Hematopoietic multipotent progenitor cell treated with erythropoietin and hydrocortisone succinate and interleukin-3 and kit ligand, for 17 days (in vitro differentiated cells): ENCODE measurements at places on chromosomes 1 and 21.
A peak's percentile ranks its signal among the peaks of the same experiment; 100 is the strongest.

DNA sequence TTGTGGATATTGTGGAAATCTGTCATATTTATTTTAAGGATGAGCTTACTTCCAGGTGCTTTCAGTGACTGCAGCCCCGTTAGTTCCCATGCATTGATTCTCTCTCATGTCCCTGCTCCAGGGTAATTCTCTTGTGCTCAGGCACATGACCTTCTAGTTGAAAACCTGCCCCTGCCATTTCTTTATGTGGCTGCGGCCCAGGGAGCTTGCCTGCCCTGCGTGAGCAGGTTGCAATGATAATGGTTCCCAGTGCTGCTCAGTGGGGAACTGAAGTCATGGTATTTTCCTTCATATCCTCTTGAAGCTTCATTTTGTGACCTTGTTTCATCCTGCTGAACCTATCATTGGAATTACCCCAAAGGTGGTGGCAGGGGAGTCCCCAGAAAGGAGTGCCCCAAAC, 229.8 kb downstream of the DISC1 start:
- DNase-seq: no peak

DNA sequence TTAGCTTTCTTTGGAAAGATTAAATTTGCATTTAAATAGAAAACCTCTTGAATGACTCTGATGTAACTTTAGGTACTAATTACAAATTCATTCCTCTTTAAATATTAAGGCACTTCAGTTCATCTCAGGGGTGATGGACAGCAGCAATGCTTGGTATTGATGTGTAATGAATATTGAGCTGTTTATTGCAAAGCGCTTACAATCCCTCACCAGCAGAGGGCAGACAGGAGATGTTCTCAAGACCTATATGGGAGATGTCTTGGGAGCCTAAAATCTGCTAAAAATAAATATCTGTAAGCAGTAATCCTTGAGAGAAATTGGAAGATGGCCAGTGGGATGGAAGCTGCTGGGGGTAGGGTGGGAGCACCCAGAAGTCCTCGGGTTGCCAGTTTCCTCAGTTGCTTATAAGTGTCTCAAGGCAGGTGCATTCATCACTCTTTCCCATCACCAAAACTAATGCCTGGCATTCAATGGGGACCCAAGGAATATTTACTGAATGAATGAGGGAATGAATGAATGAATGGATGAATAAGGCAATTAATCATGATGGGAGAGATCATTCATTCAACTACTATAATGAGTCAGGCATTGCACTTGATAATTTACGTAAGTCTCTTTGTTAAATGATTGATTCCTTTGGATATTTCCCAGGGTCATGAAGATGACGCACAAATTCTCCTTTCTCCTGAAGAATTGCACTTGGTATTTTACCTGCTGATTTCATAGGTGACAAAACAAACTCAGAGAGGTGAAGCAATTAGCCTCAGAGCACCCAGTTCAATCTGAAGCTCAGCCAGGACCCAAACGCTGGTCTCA, 2.3 kb downstream of the KLHDC8A start:
- peak; percentile 84 for DNase-seq

GRCh38 chr1:216606047-216606637, 117.1 kb downstream of the ESRRG start:
- DNase-seq: no peak

DNA sequence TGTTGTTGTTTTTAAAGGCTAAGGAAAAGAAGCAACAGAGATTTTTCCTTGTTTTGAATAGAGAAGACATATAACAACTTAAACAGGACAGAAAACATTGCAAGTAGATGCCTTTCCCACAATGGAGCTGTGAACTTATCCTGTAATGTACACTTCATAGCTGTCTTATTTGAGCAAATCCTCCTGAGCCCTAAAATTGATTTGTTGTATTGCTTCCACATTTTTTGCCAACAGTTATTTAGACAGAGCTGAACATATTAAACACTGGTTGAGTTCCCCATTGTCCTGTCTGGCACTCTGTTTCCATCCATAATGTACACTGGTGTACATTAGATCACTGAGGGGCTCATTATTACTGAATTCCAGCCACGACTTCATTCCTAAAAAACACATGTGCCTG, 32.2 kb downstream of the CACHD1 start:
- DNase-seq: no peak

DNA sequence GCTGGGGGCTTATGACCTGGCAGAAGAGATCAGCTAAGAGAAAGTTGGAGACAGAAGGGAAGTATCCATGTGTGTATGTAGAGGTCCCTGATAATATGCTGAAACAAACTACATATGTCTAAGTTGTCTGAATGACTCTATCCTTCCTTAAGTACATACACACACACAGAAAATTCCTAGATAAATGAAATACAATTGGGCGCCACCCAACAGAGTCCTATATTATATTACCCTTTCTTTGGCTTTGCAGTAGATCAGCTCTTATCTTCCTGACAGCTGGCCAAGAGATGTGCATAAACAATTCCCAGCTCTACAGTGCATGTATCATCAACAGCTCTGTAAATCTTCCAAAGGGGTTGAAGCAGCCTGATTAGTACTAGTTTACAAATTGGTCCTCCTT, 40.1 kb downstream of the SORT1 start:
- no peak for DNase-seq

GRCh38 chr1:21775985-21776562, 6.9 kb downstream of the USP48 start:
- DNase-seq: no peak

GRCh38 chr1:10869933-10870332, 73.5 kb upstream of the CASZ1 start:
- no peak for DNase-seq

DNA sequence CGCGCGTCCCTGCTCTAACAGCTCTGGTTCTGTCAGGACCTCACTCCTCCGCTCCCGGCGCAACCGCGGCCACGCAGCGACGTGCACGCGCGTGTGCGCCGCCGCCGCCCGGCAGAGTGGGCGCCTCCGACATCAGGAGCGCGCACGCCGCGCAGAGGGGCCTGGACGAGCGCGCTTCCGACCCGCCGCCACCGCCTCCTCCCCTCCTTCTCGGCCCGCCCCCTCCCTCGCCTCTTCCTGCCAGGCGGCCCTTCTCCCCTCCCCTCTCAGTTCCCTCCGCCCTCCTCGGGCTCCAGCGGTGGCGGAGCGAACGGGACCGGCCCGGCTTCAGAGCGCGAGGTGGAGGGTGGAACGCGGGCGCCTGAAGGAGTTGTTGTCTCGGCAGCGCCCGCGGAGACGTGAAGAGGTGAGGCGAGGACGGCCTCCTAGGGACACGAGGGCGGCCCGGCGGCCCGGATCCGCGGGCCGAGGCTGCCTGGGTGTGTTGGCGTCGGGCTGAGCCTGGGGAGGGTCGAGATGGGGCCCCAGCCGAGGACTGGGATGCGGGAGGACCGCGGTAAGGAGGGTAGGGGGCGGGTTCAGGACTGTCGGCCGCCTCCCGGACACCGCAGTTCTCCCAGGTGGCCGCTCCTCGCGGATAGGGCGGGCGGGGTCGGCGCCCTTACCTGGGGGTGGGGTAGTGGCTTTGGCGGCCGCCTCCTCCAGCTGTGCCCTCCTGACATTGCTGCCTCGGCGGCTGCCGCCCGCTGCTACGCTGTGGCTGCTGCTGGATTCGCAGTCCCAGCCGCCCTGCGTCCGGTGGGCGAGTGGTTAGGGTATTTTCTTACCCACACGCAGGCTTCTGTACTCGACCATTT, at the start of gene RABGAP1L:
TSS of gene RABGAP1L (plus strand) at position 269 of the 857 bp plus-strand sequence.
- peak; percentile 89 for DNase-seq

DNA sequence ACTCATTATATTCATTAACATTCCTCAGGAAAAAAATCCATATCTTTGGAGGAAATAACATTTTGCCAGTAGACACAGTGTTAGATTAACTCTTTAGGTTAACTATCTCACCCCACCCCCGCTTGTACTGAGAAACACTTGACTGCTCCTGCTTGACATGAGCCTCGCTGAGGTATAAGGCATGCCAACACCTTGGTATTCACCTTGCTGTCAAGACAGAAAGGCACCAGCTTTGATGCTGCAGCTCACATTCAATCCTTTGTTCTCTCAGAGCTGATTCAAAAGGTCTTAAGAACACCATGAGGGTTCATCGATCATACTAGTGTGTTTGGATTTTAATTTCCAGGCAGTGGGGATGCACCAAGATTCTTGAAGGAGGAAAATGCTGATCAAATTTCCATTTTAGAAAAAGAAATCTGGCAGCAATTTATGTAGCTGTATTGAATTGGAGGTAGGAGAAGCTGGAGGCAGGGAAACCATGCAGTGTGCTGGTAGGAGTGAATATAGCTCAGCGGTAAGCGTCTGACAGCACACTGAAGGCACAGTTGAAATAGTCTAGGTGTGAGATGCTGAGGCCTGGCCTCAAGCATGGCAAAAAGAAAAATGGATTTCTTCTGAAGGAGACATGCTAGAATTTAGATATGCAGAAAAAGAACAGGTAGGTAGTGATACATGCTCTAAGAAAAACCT, 108.0 kb upstream of the ST6GALNAC5 start:
- no peak for DNase-seq

DNA sequence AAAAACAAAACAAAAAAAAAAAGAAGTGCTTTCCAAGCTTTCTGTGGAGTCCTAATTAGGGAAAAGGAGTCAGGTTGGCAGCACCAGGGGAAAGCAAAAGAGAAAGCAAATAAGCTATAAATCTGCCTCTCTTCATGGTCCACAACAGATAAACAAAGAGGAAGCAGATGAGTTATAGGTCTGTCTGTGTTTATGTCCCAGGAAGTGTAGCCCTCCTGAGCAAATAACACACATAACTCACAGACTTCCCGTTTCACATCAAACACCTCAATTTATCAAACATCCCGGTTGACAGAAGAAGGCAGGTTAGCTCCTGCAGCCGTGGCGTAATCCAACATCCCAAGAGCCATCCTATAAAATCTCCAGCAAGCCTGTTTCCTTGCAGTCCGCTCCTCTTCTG, 5.6 kb upstream of the SLC2A5 start:
- no peak for DNase-seq

- peak; percentile 93 for DNase-seq
Measured at GRCh38 chr1:61077676-61078541, 4.5 kb upstream of the NFIA start.
